ENCODE measurements at places on chromosomes 1 and 21.
A peak's percentile ranks its signal among the peaks of the same experiment; 100 is the strongest.

- H3K27me3 ChIP-seq: peaks cover 10% of the 10 kb centered on the region
- peaks cover 11% of the 10 kb centered on the region for H3K4me1 ChIP-seq
- no peak for DNase-seq
- no peak overlapping the region for H3K27ac ChIP-seq
- no peaks in the 10 kb centered on the region for H3K36me3 ChIP-seq
- H3K4me3 ChIP-seq: no peak overlapping the region
Measured at GRCh38 chr1:228852511-228853088, 117.3 kb downstream of the RHOU start.

GRCh38 chr1:20399606-20400180 is 86.3 kb downstream of the CAMK2N1 start:
- H3K27me3 ChIP-seq: peaks cover 69% of the 10 kb centered on the region
- no peak overlapping the region for H3K4me3 ChIP-seq
- H3K27ac ChIP-seq: no peak overlapping the region

DNA sequence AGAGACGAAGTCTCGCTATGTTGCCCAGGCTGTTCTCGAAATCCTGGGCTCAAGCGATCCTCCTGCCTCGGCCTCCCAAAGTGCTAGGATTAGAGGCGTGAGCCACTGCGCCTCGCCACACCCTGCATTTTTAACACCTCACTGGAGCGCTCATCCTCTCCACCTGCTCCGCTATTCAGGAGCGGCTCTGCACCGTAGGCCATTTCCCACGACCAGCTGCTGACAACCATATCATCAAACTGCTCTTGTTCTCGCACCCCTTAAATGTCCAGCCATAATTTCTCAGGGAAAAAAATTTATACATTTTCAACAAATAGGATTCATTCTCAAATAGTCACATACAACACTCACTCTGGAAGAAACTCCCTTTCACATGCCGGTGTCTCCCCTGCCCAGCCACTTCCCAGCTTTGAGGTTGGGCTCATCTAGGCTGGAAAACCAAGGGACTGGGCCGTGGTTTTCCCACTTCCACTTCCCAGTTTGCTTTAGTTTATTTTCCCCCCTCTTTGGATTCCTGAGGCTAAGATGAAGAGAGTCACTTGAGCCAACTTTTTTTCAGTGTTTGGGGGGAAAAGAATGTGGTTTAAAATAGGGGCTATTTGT is 639 bp upstream of the IPO9 start:
- H3K27me3 ChIP-seq: no peaks in the 10 kb centered on the region
- peaks cover 3% of the 10 kb centered on the region for H3K36me3 ChIP-seq
- peaks cover 46% of the 10 kb centered on the region for H3K4me1 ChIP-seq
- H3K27ac ChIP-seq: peak overlapping the region; percentile 22

DNA sequence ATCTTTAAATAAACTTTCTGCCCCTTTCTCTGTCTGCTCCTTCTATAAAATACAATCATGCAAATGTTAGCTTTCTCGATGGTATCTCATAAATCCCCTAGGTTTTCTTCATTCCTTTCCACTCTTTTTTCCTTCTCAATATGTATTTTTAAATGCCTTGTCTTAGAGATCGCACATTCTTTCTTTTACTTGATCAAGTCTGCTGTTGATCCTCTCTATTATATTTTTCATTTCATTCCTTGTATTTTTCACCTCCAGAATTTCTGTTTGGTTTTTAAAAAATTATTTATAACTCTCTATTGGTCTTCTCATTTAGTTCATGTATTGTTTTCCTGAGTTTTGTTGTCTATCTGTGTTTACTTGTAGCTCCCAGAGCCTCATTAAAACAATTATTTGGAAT is 36.0 kb downstream of the TNFSF4 start:
- DNase-seq: no peak
- no peak overlapping the region for H3K27ac ChIP-seq
- no peaks in the 10 kb centered on the region for H3K4me1 ChIP-seq
- H3K36me3 ChIP-seq: peaks cover 4% of the 10 kb centered on the region
- H3K27me3 ChIP-seq: peaks cover 4% of the 10 kb centered on the region
- H3K4me3 ChIP-seq: no peak overlapping the region

GRCh38 chr1:6939363-6939762 is 154.1 kb downstream of the CAMTA1 start:
- H3K27me3 ChIP-seq: peaks cover 5% of the 10 kb centered on the region
- no peak overlapping the region for H3K4me3 ChIP-seq

DNA sequence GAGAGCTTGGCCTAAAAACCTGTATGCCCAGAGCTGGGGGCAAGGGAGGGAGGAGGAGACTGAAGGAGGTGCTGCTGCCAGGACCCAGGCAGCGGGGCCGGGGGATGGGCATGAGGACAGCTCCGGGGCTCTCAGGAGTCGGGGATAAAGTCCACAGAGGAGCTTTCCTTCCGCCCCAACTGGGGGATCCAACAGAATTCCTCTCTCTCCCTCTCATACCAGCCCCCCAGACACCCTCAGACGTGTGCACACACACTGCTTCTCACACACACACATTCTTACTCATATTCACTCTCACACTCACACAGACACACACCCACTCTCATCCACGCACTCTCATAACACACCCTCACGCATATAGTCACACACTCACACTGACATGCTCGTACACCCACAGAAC is 39.1 kb downstream of the SYF2 start:
- peaks cover 28% of the 10 kb centered on the region for H3K27me3 ChIP-seq
- H3K36me3 ChIP-seq: no peaks in the 10 kb centered on the region
- H3K4me1 ChIP-seq: peaks cover under 1% of the 10 kb centered on the region
- no peak overlapping the region for H3K4me3 ChIP-seq
- no peak overlapping the region for H3K27ac ChIP-seq
- DNase-seq: no peak

- H3K27ac ChIP-seq: no peak overlapping the region
- H3K36me3 ChIP-seq: peaks cover 2% of the 10 kb centered on the region
- H3K4me1 ChIP-seq: no peaks in the 10 kb centered on the region
- H3K27me3 ChIP-seq: peaks cover 5% of the 10 kb centered on the region
- no peak overlapping the region for H3K4me3 ChIP-seq
Measured at GRCh38 chr1:84031802-84032327, 32.9 kb upstream of the TTLL7 start.

DNA sequence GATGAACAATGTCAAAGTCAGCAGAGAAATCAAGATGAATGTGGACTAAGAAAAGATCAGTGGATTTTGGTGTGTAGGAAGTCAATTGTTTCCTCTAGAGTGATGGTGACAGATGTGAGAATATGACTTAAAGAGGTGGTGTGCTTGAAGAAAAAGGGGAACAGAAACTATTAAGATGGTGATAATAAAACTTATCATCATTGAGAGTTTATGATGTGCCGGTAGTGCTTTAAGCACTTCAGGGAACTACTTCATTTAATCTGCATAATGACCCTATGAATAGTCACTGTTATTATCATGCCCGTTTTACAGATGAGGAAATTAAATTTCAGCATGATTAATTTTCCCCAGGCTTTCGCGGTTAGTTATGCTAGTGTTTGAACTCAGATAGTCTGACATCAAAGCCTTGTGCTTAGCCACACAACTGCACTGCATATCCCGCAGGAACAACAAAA is 246.9 kb upstream of the LRRC7 start:
- H3K27ac ChIP-seq: no peak overlapping the region
- H3K27me3 ChIP-seq: no peaks in the 10 kb centered on the region
- no peak for DNase-seq
- H3K4me1 ChIP-seq: no peaks in the 10 kb centered on the region
- no peak overlapping the region for H3K4me3 ChIP-seq
- no peaks in the 10 kb centered on the region for H3K36me3 ChIP-seq

GRCh38 chr1:91948501-91949355 is 473 bp upstream of the BRDT start:
- H3K27ac ChIP-seq: peak overlapping the region; percentile 90
- peak overlapping the region; percentile 1 for H3K4me3 ChIP-seq
- H3K36me3 ChIP-seq: peaks cover 7% of the 10 kb centered on the region
- DNase-seq: peak; percentile 43

DNA sequence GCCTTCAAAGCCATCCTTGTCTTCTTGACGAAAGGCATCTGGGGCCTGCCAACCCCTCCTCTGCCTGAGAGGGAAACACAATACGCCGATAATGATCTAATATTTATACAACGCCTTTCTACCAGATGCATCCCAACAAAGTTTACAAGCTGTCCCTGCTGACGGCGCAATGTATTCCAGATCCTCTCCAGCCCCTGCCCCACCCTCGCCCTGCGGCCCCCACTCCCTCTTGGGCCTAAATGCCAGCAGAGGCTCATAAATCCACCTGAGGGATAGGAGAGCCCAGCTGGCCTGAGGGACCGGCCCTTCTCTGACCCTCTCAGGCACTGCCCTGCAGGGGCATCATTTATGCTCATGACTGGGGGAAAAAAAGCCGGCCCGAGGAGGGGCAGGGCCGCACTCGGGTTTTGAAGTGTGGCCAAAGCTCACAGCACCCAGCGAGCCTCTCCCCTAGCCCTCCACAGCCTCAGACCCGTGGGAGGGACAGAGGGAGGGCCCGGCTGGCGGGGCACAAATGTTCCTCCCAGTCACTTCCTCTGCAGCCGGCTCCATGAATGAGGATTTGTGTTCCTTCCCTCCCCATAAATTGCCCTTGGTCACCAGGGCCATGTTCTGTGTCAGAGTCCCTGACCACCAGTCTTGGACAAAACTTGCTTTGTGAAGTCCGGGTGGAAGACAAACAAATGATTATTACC is 140.3 kb downstream of the FOXD2 start:
- peaks cover 19% of the 10 kb centered on the region for H3K27me3 ChIP-seq
- H3K27ac ChIP-seq: no peak overlapping the region
- no peak overlapping the region for H3K4me3 ChIP-seq
- DNase-seq: no peak
- H3K4me1 ChIP-seq: no peaks in the 10 kb centered on the region

- H3K27ac ChIP-seq: no peak overlapping the region
- DNase-seq: no peak
- peaks cover 42% of the 10 kb centered on the region for H3K4me1 ChIP-seq
- peaks cover 2% of the 10 kb centered on the region for H3K27me3 ChIP-seq
- H3K36me3 ChIP-seq: peaks cover 20% of the 10 kb centered on the region
- no peak overlapping the region for H3K4me3 ChIP-seq
Measured at GRCh38 chr21:35232545-35233176, 183.6 kb upstream of the RUNX1 start.

- H3K36me3 ChIP-seq: peaks cover 6% of the 10 kb centered on the region
- peaks cover 10% of the 10 kb centered on the region for H3K4me1 ChIP-seq
- no peaks in the 10 kb centered on the region for H3K27me3 ChIP-seq
- DNase-seq: no peak
- no peak overlapping the region for H3K27ac ChIP-seq
- no peak overlapping the region for H3K4me3 ChIP-seq
Measured at GRCh38 chr1:27538793-27539192, 48.8 kb upstream of the WASF2 start.

DNA sequence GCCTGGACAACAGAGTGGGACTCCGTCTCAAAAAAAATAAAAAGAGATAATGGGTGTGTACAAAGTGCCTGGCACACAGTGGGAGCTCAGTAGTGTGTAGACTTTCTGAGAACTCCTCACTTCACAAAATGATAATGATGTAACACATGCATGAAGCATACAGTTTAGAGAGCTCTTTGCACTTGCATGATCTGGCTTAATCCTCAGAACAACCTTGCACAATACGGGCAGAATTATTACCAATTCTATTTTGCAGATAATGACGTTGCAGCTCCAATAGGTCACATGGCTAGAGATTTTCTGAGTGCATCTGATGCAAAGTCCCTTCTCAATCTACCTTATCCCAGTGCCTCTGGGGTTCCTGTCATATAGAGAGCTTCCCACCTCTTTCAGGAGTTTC is 71.4 kb downstream of the CD247 start:
- peaks cover 91% of the 10 kb centered on the region for H3K4me1 ChIP-seq
- DNase-seq: no peak
- peak overlapping the region; percentile 99 for H3K27ac ChIP-seq
- H3K27me3 ChIP-seq: no peaks in the 10 kb centered on the region
- peaks cover 56% of the 10 kb centered on the region for H3K36me3 ChIP-seq

- DNase-seq: peak; percentile 59
- no peak overlapping the region for H3K27ac ChIP-seq
- H3K27me3 ChIP-seq: peaks cover 39% of the 10 kb centered on the region
- H3K4me1 ChIP-seq: peaks cover 20% of the 10 kb centered on the region
Measured at GRCh38 chr1:166884040-166884642, 8.1 kb upstream of the TADA1 start.

GRCh38 chr1:71559880-71560279 is 479.0 kb upstream of the ZRANB2 start:
- no peaks in the 10 kb centered on the region for H3K4me1 ChIP-seq
- no peak overlapping the region for H3K4me3 ChIP-seq
- DNase-seq: no peak
- no peaks in the 10 kb centered on the region for H3K27me3 ChIP-seq
- no peaks in the 10 kb centered on the region for H3K36me3 ChIP-seq
- H3K27ac ChIP-seq: no peak overlapping the region

- no peak overlapping the region for H3K4me3 ChIP-seq
- H3K27me3 ChIP-seq: no peaks in the 10 kb centered on the region
- no peaks in the 10 kb centered on the region for H3K4me1 ChIP-seq
- H3K36me3 ChIP-seq: no peaks in the 10 kb centered on the region
- H3K27ac ChIP-seq: no peak overlapping the region
- DNase-seq: no peak
Measured at GRCh38 chr1:196690582-196690981, 38.7 kb downstream of the CFH start.

- no peaks in the 10 kb centered on the region for H3K36me3 ChIP-seq
- H3K27me3 ChIP-seq: peaks cover 40% of the 10 kb centered on the region
- H3K27ac ChIP-seq: no peak overlapping the region
- H3K4me1 ChIP-seq: no peaks in the 10 kb centered on the region
- DNase-seq: no peak
Measured at GRCh38 chr1:22778862-22779520, 68.4 kb downstream of the EPHB2 start.

- H3K4me1 ChIP-seq: peaks cover 41% of the 10 kb centered on the region
- H3K36me3 ChIP-seq: peaks cover 53% of the 10 kb centered on the region
- H3K4me3 ChIP-seq: peak within 1 kb of the TSS; percentile 98
- peak within 1 kb of the TSS; percentile 94 for H3K27ac ChIP-seq
Measured at GRCh38 chr21:44801468-44802395, at the start of gene UBE2G2. UBE2G2 (minus strand) TSS chr21:44801820; CDS start chr21:44801748, 72 bp downstream.

GRCh38 chr1:175050992-175051391 is 16.6 kb upstream of the TNN start:
- DNase-seq: no peak
- H3K4me1 ChIP-seq: no peaks in the 10 kb centered on the region
- peaks cover 22% of the 10 kb centered on the region for H3K27me3 ChIP-seq
- no peak overlapping the region for H3K27ac ChIP-seq
- no peak overlapping the region for H3K4me3 ChIP-seq
- no peaks in the 10 kb centered on the region for H3K36me3 ChIP-seq

DNA sequence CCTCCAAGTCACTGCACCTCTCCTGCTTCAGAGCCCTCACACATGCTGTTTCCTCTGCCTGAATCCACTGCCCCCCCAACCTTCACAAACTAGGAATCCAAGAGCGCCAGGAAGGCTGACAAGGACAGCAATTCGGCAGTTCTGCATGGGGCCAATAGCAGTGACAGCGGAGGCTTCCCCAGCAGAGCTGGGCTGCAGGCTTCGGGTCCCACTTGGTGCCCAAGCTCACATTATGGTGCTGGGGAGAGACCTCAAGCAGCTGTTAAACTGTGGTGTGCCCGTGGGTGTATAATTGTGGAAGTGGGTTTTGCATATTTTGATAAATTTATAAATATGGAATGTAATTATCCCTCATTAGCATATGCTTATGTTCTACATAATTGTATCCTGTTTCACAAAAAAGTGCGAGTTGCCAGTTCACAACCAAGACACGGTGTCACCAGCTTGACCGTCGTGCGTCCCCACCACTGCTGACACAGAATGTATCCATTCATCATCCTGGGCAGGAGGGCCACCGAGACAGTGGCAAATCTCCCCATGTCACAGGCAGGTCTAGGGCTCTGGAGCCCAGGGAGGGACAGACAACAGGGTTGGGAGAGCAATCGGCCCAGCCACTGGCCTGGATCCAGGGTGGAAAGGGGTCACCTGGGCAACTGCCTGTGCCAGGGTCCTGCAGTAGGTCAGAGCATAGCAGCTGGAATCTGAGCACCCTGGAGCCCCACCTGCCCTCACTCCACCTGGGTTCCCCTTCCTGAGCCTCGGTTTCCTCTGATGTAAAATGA is 81.6 kb downstream of the MATN1 start:
- DNase-seq: no peak
- no peaks in the 10 kb centered on the region for H3K4me1 ChIP-seq
- no peak overlapping the region for H3K4me3 ChIP-seq
- H3K27me3 ChIP-seq: no peaks in the 10 kb centered on the region
- H3K27ac ChIP-seq: no peak overlapping the region
